ENCODE measurements at places on chromosomes 3 and 15.
A peak's percentile ranks its signal among the peaks of the same experiment; 100 is the strongest.

DNA sequence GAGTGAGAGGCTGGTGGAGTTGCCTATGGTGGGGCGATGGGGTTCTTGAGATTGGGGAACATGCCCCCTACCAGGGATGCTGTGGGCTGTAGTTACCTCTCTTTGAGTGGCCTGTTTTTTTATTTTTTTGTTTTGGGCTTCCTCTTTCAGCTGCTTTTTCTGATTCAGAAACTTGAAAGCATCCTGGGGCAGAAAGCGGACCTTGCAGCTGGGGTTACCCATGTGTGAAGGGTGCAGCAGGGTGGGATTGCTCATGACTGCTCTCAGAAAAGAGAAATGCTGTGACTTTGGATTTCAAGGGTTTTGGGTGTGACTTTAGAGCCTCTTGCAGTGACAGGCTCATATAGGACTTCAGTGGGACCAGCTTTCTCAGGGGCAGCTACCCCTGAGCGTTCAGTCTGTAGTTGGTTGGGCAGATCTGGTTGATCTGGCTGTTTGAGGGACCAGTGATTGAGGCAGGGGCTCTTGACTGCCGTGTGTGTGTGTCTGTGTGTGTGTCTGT lies 1.8 kb downstream of the LIMD1 start:
- DNase-seq = no peak

- no peak for DNase-seq
These were observed 296.0 kb upstream of the ICE2 start for GRCh38 chr15:60774829-60775463.

DNA sequence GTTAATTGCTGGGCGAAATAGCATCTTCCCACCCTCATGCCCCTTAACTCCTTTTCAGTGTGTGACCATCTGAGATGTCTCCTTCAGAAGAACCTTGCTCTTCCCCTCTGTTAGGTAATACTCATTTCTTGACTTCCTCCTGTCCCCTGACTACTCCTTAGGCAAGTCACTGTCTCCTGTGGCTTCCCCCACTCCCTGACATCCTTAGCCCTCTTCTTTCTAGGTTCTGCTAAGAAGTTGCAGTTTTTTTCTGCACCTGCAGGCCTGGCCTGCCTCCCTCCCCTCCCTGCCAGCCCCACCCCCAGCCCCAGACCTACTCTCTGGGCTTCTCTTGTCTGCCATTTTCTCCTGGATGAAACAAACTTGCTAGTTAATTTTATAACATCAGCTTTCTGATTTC lies 15.2 kb upstream of the EID1 start:
- no peak for DNase-seq

DNA sequence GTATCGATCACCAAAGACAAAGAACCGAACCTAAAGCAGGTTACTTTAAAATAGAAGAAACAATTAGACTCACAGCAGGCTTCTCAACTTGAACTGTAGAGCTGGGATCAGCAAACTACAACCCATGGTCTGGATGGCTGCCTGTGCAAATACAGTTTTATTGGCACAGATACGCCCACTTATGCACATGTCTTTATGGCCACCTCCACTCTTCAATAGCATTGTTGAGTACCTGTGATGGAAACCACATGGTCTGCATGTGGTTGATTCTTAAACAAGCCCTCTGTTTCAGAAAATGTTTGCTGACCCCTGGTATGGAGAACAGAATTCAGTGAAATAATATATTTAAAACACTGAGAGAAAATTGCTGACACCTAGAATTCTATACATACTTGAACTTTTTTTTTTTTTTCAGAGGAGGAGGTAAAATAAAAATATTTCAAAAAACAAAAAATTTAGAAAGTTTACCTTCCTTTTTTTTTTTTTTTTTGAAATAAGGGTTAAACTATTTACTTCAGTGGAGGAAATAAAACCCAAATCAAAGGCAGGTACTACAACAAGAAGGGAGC lies 263.8 kb upstream of the ATP10A start:
- DNase-seq = no peak

DNA sequence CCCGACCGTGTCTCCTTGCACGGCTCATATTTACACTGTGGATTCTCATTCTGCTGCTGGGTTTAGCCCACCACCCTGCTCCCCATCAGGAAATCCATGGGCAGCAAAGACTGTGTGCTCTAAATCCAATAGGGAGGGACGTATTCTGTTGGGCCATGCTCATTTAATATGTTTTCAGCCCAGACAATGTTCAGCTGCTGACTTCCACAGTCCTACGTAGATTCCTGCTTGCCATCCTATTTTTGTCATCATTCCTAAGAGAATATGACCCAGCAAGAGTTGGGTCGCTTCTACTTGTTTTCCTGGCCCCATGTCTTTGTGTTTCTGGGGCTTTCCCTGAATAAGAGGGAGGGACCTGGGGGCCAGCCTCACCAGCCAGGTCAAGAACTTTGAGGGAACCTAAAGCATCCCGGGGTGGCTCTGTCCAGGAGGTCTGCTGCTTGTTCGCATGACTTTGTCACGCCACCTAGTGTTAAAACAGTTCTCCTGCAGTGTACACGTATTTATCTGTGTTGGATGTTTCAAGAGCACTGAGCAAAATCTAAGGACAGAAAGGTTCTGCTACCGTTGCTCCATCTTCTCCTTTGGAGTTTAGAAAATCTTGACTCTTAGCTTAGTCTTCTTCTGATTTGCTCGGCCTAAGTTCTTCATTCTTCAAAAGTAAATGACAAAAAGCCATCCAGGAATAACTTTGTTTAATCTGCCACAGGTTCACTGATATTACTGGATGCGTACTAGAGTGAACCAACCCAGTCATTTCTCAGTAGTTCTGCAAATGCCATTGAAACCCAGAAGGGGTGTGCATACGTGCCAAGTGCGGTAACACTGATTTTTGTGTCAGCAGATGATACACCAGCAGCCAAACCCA lies 79.8 kb upstream of the NR2E3 start:
- peak; percentile 36 for DNase-seq

DNA sequence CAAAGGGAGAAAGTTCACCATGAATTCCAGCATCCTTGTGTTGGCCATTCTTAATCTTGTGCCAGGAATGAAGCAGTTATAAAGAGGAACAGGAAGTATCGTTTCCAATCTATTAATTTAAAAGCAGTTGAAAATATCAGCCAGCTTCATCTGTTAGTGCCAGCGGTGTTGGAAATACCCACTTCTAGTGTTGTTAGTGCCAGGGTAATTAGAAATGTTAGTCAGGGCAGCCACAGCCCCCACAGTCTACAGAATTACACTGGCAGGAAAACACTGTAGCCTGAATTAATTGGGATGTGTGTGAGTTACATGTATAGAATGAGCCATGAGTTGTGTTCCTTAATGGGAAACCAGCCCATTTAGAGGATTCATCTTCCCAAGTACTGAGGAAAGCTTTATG lies 127.8 kb downstream of the GHSR start:
- no peak for DNase-seq

DNA sequence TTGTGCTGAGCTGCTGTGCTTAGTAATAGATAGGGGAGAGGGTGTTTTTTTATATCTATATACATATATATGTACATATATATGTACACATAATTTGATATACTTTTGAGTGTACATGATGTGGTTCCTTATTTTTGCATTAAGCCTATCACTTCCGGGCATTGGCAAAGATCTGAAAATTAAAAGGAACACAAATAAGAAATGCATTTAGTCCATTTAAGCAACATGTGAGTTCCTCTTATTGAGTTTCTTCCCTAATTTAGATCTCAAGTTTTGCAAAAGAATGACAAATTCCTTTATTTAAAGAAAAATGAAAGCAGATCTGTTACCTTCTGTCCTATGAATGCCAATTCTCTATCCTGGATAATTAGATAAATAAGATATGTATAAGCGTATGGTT lies 435.1 kb downstream of the LPP start:
- DNase-seq = no peak

DNA sequence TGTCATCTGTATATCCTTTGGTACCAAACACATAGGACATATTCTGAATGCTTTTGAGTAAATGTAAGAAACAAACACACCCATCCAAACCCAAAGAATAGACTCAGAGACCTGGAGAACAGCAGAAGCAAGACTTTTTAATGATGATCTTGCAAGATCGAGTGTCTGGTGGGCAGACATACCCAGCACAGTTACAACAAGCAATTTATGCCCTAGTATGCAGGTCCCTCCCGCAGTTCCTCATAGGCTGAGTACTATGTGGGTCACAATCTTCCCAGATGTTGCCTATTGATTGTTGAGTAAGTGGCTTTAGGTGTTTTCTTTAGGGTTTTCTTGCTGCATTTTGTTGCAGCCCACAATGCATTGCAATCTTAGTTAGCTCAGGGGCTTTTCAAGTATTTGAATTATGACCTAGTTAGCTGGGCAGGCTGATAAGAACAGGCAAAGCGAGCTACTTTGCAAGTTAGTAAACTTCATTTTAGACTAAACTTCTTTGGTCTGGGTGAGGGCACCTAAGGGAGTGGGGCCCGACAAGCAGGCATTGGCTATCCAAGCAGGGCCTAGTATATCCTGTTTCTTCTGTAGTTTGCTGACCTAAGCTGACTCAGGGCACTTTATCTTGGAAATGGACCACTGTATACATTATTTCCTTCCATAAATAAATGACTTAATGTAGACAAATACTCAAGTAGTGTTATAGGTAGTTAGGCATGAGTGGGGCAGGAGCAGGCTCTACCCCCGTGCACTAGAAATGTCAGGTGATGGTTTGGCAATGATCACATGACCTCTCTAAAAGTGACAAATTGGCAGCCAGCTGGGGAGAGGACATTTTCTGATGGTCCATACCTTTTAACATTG lies 87.3 kb upstream of the LIPC start:
- no peak for DNase-seq

GRCh38 chr3:169558371-169558770 lies 105.1 kb downstream of the MECOM start:
- no peak for DNase-seq

- DNase-seq = no peak
These were observed 1.5 kb downstream of the CIB1 start for GRCh38 chr15:90232196-90232595.

- DNase-seq = no peak
These were observed 295.1 kb downstream of the CHST2 start for GRCh38 chr3:143414571-143415253.

- DNase-seq = no peak
These were observed 101.5 kb downstream of the ATP8B4 start for GRCh38 chr15:50017522-50017921.

GRCh38 chr15:92653836-92654539 lies 1.6 kb downstream of the FAM174B start:
- DNase-seq = no peak

DNA sequence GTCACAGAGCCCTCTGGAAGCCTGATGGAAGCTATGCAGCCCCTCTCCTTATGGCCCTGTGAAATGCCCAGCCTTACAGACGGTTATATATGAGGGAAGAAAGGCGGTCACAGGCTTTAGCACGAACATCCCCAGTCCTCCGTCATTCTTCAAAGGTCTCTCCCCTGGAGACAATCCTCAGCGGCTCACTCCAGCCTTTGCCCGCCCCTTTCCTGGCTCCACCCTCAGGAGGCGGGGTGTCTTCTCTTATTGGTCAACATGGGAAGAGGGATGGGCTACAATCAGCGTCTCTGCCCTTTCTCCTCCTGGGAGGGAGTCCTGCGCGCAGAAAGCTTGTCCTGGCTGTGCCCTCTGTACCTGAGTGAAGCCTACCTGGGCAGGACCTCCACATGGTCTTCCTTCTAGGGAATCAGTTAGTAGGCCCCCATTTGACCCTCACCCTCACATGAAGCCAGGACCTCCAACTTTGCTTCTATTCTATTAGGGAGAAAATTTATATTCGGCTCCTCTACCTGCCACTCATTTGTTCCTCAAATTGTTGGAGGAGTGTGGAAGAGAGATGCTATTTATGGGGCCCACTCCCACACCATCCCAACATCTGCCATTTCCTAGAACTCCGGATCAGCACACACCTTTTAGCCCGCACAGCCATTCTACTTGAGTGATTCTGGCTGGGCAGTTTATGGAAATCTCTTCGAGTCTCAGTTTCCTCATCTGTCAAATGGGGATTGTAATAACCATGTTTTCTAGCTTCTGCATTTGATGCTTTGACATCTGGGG lies 112.9 kb upstream of the SLC6A11 start:
- no peak for DNase-seq

DNA sequence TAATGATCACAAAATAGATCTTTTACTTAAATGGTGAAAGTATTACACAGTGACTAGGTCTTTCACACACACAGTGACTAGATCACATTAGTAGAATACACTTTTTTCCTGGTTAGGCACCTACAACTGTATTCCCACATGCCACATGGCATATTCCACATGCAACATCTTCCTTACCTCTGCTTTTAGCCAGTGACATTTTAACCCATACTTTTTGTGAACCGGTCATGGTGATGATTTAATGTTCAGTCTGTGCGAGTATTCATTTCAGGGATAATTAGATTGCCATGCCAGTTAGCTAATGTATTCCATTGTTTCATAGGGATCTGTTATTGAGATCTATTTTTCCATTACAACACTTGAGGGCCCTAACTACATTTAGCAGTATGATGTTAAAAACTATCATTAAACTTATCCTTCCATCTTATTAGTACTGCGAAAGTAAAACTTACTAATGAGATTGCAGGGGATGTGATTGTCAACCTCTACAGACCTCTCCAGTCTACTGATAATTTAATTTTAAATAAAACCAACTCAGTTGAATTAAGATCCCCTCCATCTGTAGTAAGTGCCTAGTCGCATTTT lies 28.3 kb downstream of the TSEN2 start:
- DNase-seq = no peak

GRCh38 chr15:67883234-67883773 lies 43.5 kb upstream of the RNU6-1 start:
- no peak for DNase-seq

- no peak for DNase-seq
These were observed 7.4 kb downstream of the SEMA3G start for GRCh38 chr3:52437326-52438103.

DNA sequence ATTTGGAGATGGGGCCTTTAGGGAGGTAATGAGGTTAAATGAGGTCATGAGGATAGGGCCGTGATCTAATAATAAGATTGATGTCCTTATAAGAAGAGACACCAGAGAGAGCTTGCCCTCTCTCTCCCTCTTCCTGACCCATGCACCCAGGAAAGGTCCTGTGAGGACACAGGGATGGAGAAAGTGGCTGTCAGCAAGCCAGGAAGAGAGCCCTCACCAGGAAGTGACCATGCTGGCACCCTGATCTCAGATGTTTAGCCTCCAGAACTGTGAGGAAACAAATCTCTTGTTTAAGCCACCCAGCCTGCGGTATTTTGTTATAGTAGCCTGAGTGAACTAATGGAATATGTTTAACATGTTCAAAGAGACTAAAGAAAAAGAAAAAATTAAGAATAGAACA lies 15.3 kb upstream of the GNB5 start:
- no peak for DNase-seq

All from H54 (cell line).